ENCODE measurements at places on chromosomes 4 and X. TPM values are rescaled to one million over a fixed set of nuclear protein-coding genes. Genes with fewer than 3 reads are reported as not detected.

Gene SLC39A8
- polyA plus RNA-seq, result not detected

Gene PABPC5
- polyA plus RNA-seq, result 2.7 TPM

Gene SSX3
- polyA plus RNA-seq, result not detected

Gene SRPX2
- 0.59 TPM for polyA plus RNA-seq

Gene MAGEA2
- polyA plus RNA-seq, result 1.8 TPM

Gene CAPN6
- 0.46 TPM for polyA plus RNA-seq

Gene GAGE12H
- not detected for polyA plus RNA-seq

Measured in neural cell (in vitro differentiated cells).